ENCODE measurements at places on chromosomes 1 and 21.

DNA sequence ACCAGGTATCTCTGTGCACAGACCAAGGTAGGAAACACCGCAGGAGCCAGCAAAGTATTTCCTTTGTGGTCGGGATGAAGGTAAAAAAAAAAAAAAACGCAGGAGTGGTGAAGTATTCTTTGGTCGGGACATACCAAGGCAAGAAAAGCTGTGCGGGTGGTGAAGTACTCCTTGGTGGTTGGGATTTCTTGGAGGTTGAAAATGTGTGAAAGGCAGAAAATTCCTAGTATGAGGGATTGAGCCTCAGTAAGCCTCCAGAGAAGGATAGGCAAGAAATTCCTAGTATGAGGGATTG lies 802.6 kb downstream of the PLA2G4A start:
- no peak for DNase-seq

DNA sequence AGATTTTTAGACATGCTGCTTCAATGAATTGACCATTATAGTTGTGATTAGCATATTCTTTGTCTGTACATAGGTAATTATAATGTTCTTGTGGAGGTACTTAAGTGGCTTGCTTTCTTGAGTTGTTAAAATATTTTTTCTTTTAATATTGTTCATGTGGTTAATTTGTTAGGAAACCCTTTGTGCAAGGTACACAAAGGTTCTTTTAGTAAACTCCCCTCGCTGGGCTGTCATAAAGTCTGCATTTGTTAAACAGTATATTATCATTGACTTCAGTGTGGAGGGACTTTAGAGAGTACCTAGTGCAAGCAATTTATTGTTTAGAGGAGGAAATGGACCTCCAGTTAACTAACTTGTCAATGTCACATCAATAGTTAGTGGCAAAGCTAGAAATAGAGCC lies 52.5 kb downstream of the DISP1 start:
- no peak for DNase-seq

- DNase-seq = no peak
These were observed 33.4 kb downstream of the IGFN1 start for GRCh38 chr1:201223852-201224665.

DNA sequence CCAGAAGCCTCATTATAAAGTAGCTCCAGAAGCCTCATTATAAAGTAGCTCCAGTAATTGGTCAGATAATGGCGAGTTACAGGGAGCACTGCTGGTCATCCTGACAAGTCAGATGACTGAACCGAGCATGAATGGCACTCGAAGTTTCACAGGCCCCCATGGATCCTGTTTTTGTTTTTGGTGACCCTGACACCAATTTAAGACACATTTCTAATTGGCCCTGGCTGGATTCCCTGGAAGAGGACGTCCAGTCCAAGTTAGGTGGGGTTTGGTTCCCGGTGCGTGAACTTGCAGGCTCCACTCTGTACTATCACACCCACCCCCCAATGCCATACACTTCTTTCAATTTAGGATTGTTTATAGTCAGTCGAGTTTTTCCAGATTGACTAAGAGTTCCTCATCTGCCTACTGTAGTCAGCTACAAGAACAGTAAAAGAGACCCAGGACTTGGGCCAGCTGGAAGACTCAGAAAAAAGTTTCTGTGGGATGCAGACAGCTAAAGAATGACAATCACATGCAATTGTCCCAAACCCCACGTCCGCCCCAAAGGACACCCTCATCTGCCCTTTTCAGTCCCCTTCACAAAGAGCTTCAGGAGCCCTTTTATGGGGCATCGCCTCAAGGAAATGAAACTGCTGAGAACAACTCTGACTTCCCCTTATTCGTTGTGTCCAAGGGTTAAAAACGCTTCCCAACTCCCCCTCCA lies 2.7 kb downstream of the DHRS3 start:
- DNase-seq = no peak

DNA sequence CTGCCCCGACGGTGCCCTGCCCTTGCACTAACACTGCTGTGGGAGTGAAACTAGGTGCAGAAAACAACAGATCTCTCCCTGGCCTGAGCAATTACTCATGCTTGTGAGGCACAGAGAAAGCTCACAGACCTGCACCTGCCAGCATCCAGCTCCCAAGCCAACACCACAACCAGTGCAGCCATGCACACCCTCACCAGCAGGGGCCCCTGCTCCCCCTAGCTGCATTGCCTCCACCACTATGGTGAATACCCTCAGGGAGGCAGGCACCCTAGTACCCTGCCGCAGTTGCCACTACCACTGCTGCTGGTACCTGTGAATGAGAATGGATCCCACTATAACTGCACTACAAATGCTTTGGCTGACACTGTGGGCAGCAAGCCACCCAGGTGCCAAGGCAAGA lies 7.1 kb upstream of the DIRAS3 start:
- no peak for DNase-seq

- no peak for DNase-seq
These were observed 11.5 kb upstream of the RUNX3 start for GRCh38 chr1:24941564-24941963.

- DNase-seq = no peak
These were observed 29.0 kb upstream of the ABCG1 start for GRCh38 chr21:42189860-42190485.

GRCh38 chr1:217052196-217052595 lies 329.0 kb upstream of the ESRRG start:
- no peak for DNase-seq

GRCh38 chr1:185861630-185862029 lies 127.4 kb downstream of the HMCN1 start:
- DNase-seq = no peak

DNA sequence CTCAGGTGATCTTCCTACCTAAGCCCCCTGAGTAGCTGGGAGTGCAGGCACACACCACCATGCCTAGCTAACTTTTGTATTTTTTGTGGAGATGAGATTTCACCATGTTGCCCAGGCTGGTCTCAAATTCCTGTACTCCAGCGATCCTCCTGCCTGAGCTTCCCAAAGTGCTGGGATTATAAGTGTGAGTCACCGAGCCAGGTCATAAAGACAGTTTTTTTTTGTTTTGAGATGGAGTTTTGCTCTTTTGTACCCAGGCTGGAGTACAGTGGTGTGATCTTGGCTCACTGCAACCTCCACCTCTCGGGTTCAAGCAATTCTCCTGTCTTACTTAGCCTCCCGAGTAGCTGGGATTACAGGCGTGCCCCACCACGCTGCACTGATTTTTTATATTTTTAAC lies 42.1 kb downstream of the KIF1B start:
- DNase-seq = no peak

DNA sequence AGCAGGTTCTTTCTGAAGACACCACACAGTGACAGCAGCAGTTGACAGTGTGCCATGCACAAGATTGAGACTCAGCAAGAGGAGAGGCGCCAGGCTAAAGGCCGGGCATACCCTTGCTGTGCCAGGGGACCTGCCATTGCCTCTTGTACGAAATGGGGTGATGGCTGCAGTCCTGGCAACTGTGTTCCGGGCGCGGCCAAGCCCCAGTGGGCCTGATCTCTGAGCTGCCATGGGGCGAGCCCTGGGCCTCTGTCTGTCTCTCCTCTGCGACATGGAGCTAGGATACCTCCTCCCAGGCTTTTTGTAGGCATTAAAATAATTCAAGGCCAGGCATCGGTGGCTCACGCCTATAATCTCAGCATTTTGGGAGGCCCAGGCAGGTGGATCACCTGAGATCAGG lies 9.6 kb upstream of the TRAPPC10 start:
- DNase-seq = no peak

DNA sequence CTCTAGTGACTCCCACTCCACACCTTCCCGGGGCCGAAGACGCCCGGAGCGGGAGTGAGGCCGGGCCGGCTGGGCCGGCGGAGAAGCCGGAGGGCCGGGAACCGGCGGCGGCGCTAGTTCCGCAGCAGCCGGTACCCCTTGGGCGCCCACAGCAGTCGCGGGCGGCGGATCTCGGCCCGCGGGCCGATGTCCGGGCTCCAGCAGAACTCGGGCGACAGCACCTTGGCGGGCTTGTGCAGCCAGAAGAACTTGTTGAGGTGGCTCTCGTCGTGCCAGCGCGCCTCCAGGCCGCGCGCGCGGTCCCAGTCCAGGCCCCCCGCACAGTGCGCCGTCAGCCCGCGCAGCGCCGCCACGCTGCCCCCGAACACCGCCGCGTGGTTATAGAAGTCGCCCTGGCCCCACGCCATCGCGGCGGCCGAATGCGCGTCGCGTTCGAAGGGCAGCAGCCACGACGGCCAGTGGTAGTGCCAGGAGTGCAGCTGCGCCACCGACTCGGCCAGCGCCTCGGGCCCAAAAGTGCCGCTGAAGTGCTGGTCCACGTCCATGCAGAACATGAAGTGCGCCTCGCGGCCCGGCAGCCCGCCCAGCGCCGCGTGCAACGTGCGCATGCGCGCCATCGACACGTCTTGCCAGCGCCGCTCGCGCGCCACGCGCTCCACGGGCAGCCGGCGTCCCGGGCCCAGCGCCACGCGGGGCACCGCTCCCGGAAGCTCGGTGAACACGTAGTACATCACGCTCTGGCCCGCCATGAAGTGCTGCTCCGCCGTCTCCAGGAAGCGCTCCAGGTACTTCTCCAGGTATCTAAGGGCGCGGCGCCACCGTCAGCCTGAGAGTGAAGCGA lies 14.0 kb downstream of the A3GALT2 start:
- no peak for DNase-seq

GRCh38 chr1:211734791-211735190 lies 59.4 kb upstream of the NEK2 start:
- peak; percentile 74 for DNase-seq

DNA sequence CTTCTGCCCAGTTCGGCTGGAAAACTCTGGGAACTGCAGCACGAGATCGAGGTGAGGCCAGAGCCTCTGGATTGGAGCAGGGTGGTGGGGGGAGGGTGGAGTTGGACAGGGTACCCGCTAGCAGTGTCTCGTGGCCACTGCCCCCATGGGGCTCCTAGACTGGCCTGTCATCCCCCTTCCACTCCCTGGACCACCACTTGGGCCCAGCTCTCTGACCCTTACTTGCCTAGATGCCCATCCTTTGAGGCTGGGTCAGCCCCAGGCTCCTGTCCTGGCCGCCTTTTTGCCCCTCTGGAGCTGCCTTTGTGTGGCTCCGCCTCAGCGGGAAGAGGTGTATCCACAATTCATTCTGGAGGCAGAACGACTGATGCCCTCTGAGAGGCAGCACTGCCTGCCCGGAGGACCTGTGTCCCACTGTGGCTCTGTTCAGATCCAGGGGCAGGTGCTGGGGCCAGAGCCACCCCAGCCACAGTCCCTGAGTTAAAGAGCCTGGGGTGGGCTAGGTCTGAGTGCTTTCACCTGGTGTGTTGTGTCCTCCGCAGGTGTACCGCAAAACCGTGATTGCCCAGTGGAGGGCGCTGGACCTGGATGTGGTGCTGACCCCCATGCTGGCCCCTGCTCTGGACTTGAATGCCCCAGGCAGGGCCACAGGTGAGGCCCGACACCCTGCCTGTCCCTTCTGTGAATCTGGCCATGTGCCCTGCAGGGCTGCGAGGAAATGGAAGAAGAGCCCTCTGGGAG lies 17.7 kb downstream of the FAAH start:
- no peak for DNase-seq

DNA sequence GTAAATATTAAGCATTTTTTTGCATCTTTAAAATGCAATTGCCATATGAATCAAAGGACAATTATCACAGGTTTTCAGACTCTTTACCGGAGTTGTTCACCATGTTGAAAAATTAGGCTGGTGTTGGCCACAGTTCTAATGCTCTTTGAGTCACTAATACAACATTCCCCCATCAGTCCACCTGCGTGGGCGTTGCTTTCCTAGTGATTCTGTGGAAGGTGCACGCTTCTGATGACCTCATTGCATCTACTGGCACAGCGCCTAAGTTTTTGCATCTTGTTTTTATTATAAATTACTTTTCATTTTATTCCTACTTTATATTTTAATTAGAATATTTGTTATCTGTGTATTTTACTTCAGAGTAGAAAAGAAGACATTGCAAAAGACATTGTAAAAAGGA lies 4.7 kb upstream of the F5 start:
- DNase-seq = no peak

DNA sequence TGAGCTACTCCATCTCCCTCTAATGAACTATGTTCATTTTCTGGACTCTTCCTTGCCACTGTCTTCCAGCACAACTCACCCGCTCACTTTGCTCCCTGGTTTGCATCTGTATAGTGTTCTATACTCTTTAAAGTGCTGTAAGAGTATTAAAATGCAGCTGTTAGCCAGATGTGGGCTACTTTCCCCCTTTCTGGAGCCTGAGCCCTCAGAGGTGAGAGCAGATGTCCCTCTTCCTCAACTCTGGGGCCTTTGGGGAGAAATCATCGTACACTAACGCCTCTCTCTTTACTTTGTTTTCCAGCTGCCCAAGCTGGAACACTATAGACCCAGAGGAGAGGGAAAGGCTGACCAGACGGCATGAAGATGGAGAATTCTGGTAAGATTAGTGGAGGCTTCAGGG lies 39.4 kb downstream of the CAPN2 start:
- DNase-seq = no peak

- DNase-seq = no peak
These were observed 184.9 kb downstream of the SEC16B start for GRCh38 chr1:177784936-177785335.

- no peak for DNase-seq
These were observed 8.6 kb downstream of the FMOD start for GRCh38 chr1:203342192-203342940.

GRCh38 chr1:4512636-4513035 lies 141.8 kb upstream of the AJAP1 start:
- DNase-seq = no peak

GRCh38 chr1:227399152-227399730 lies 80.9 kb upstream of the CDC42BPA start:
- DNase-seq = no peak

- DNase-seq = no peak
These were observed 334 bp upstream of the SARS1 start for GRCh38 chr1:109213345-109213823.

GRCh38 chr1:10054465-10054864 lies 21.7 kb downstream of the UBE4B start:
- no peak for DNase-seq

- no peak for DNase-seq
These were observed 1.2 kb downstream of the LRP8 start for GRCh38 chr1:53326598-53327181.

DNA sequence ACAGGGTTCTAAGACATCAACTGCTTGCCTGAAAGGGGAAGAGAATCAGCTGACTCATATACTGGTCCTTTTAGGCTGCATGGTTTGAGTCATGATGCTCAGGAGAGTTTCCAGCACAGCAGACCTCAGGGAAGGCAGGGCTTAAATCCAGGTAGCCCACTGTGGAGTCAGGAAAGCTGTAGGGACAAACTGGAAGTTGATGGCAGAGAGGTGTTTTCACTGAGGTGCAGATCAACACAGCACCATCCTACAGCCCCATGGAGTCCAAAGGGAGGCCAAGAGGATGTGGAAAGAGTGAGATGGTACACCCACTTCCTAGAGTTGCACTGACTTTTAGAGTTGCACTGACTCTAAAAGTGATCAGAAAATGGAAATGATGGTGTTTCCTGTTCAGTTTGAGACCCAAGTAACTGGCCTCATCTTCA lies 252.4 kb upstream of the DUSP10 start:
- DNase-seq = no peak
